A549 treated with GW870086 at 1 μM for 4 hours (cell line): ENCODE measurements at places on chromosomes 3 and 15. TPM values are rescaled to one million over a fixed set of nuclear protein-coding genes. Genes with fewer than 3 reads are reported as not detected.

The PDZRN3 gene
- not detected in 5 replicates for total RNA-seq

The LMAN1L gene
- total RNA-seq: not detected in 5 replicates

The CKMT1B gene
- 2.6 to 5.5 TPM (median 4.8 TPM) in 5 replicates for total RNA-seq

The MYRIP gene
- 0.03 TPM in 1 of 5 replicates, not detected in the others for total RNA-seq

The GOLGA6L4 gene
- 0.91 to 1.9 TPM (median 1.3 TPM) in 5 replicates for total RNA-seq

The CACNA1D gene
- total RNA-seq: 0.61 to 1.2 TPM (median 0.85 TPM) in 5 replicates

The KNG1 gene
- total RNA-seq: 0.02 TPM in 1 of 5 replicates, not detected in the others

The HSPBAP1 gene
- 4.7 to 6.4 TPM (median 5.2 TPM) in 5 replicates for total RNA-seq
